Activated CD4-positive, alpha-beta T cell treated with anti-CD3 and anti-CD28 coated beads, Interleukin-2, amount 50 U/mL, for 4 hours (primary cell): ENCODE measurements at places on chromosomes 5 and 9.

- DNase-seq: no peak
Observed at GRCh38 chr9:108033976-108034964, 544.7 kb upstream of the KLF4 start.

DNA sequence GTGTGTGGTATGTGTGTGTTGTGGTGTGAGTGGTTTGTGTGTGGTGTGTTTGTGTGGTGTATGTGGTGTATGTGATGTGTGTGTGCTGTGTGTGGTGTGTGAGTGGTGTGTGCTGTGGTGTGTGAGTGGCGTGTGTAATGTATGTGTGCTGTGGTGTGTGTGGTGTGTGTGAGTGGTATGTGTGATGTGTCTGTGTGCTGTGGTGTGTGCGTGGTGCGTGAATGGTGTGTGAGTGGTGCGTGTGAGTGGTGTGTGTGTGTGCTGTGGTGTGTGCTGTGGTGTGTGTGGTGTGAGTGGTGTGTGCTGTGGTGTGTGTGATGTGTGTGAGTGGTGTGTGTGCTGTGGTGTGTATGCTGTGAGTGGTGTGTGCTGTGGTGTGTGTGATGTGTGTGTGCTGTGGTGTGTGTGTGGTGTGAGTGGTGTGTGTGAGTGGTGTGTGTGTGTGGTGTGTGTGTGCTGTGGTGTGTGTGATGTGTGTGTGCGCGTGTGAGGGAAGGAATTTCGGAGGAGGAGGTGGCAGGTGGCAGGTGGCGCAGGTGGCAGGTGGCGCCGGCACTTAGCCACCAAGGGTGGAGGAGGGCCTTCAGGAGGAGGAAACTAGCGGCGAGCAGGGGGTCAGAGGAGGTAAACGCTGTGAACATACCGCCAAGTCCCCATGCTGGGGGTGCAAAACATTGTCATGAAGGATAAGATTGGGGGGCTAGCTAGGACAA, 191.8 kb downstream of the MELK start:
- DNase-seq: no peak

GRCh38 chr9:38178237-38178636, 109.2 kb upstream of the SHB start:
- DNase-seq: no peak

GRCh38 chr9:5513966-5514616, 3.8 kb downstream of the PDCD1LG2 start:
- no peak for DNase-seq

DNA sequence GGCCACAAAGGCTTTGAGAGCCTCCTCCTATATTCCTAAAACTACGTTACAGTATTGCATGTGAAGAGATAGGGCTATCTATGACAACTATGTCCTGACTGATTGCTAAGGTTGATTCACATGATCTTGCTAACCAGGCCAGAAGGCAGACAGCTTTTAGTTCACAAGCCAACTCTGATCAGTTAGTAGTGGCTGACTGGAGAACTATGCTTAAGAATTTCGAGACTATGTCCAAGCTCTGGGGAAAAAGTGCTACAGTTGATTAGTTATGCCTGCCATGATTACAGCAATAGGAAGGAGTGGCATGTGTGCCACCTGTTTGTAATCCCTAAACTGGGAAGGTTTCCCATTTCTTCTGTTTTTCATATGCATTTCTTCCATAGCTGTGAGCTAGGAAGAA, 223.4 kb downstream of the DOCK8 start:
- no peak for DNase-seq

- DNase-seq: no peak
Observed at GRCh38 chr5:121748686-121749085, 103.0 kb upstream of the FTMT start.
